Right forelimb (tissue), 1 donor: ENCODE measurements at places on chromosomes 12 and 14.

- DNase-seq = no peak
Measured at GRCh38 chr14:32985866-32986265, 47.2 kb downstream of the NPAS3 start.

GRCh38 chr12:75103822-75104221 is 105.8 kb downstream of the KCNC2 start:
- DNase-seq = no peak

GRCh38 chr12:69676257-69677012 is 22.7 kb downstream of the BEST3 start:
- no peak for DNase-seq

DNA sequence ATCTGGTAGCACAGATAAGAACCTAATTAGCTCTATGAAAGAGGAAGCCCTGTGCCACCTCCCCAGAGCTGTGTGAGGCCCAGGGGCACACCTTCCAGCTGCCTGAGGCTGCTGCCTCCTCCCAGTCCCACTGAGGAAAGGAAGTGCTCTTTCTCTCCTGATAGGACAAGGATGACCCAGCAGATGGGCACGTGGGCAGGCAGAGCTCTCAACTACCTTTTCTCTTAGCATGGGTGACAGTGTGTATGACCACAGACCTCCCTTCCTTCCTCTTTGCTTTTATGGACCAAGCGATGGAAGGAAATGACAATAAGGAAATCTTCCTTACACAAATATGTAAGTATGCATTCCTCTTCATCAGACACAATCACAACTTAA is 127.6 kb upstream of the AMIGO2 start:
- no peak for DNase-seq

- no peak for DNase-seq
Measured at GRCh38 chr12:79677672-79678071, 13.1 kb downstream of the PAWR start.

DNA sequence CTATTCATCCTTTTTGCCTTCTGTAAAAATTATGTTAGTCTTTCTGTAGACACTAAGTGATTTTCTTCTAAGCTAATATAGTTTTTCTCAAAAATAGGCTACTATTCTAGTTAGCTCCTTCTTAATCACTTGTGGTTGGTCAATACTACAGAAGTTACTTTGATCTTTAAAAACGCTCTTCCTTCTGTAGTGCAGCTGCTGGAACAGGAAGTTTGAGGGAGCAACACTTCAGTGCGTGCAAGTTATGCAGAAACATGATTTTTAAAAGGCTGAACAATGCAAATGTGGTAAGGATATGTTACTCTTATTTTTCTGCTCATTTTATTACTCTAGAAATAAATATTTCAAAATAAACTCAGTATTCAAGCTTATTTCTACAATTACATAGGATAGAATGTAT is 11.1 kb upstream of the RERGL start:
- DNase-seq = no peak

- no peak for DNase-seq
Measured at GRCh38 chr14:69582212-69582611, 7.5 kb upstream of the CCDC177 start.

DNA sequence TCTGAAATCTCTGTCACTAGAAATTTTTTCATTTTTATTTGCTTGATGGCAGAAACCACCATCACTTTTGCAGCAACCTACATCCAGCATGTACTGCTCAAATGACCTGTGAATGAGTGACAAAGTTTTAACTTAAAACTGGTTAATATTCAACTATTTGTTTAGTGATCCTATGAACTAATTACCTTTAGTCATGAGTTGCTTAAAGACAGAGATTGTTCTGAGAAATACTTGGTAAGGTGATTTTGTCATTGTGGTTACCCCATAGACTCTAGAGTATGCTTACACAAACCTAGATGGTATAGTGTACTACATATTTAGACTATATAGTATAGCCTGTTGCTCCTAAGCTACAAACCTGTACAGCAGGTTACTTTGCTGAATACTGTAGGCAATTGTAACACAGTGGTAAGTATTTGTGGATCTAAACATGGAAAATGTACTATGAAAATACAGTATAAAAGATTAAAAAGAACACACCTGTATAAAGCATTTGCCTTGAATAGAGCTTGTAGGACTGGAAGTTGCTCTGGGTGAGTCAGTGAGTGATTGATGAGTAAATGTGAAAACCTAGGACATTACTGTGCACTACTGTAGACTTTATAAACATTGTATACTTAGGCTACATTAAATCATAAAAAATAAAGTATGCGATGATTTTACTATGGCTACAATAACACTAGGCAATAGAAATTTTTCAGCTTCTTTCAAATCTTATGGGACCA is 256.6 kb upstream of the PPFIA2 start:
- DNase-seq = no peak

DNA sequence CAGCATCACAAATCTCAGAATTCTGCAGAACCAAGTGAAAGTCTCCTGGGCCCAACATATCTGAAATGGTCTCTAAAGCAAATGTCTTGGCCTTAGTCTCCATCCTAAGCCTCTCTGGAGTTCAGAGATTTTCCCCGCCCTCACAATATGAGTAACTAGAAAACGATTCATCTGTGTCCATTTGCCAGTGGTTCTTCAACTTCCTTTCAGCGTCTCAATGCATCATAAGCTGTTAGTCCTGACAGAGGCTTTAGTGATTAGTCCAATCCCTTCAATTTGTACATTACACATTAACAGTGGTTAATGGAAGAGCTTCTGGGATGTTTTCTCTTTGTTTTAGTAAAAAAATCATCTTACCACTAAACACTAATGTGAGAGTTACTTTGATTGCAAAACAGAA is 17.4 kb downstream of the NPC2 start:
- no peak for DNase-seq

GRCh38 chr12:91401190-91401589 is 218.6 kb upstream of the DCN start:
- DNase-seq = no peak
